D341Med (cell line): ENCODE measurements at places on chromosomes 7 and 10.

DNA sequence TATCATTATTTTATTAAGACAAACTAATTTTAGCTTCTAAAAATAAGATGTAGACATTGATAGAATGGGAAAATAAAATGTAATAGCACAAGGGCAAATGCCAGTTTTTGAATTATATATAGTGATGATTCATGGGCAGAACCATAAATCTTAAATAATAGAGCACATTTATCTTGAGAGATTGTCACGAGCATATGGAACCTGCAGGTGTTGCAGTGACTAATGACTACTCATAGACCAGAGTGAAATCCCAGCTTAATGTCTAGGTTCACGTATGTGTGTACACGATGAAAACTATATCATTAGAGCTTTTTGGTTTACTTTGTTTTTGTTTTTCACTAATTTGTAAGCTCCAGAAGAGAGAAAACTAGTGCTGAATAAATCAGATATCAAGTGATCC is 150.2 kb upstream of the CACNA2D1 start:
- no peak for DNase-seq

GRCh38 chr7:29748286-29749099 is 57.8 kb upstream of the WIPF3 start:
- DNase-seq, result no peak

DNA sequence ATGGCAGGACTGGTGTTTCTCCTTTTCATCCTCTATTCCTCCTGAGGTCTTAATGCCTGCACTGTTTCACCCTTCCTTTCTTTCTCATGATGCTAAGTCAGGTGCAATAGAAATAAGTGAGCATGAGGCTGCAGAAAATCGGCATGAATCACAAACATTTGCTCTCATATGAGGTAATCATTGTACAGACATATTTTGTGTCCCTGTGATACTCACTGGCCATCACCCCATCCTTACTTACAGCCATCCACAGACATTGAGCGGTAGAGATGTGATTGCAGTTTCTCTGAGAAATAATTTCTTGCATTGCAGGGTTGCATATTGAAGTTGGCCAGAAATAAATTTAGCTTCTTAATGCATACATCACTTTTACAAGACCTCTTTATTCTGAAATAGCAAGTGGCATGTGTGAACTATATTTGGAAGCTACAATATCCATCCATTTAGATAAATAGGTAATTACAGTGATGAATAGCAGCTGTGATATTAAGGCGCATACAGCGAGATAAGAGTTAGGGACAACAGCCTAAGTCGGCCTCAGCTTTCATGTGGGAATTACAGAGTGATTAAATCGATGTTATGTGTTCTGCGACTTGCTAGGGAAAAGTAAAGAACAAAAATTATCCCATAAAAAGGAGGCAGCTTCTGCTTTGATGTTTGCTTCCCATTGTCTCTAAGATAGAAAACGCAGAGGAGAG is 612.6 kb downstream of the SORCS3 start:
- DNase-seq, result no peak

DNA sequence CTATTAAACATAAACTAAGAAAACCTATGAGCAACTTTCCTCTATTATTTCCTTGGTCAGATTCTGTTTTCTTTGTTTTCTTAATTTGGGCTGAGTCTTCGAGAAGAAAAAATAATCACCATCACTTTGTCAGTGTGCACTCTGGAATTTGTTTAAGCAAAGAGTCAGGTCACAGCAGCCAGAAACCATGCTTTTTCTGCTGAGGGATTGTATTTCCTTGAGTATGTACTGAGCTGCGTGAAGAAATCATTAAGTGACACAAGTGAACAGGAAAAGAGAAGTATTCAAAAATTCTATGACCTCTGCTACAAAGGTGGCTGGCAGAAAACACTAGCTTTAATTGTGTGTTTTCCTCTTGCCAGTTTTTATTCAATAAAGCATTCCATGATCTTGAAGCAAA is 249.6 kb downstream of the VTI1A start:
- no peak for DNase-seq
